ENCODE measurements at places on chromosomes 2 and 18. TPM values are rescaled to one million over a fixed set of nuclear protein-coding genes. Genes with fewer than 3 reads are reported as not detected.

Gene TMEM17
- polyA plus RNA-seq, result not detected

Gene CREG2
- polyA plus RNA-seq, result not detected

Gene TLX2
- 1.0 TPM for polyA plus RNA-seq

Gene AP1S3
- 7.2 TPM for polyA plus RNA-seq

Gene GPR45
- not detected for polyA plus RNA-seq

Gene ST6GAL2
- polyA plus RNA-seq, result 0.23 TPM

Gene MAPK4
- polyA plus RNA-seq, result 0.96 TPM

Gene ZBTB7C
- polyA plus RNA-seq, result 18.5 TPM

Gene PREPL
- polyA plus RNA-seq, result 6.6 TPM

Gene ABCG8
- polyA plus RNA-seq, result 0.16 TPM

Data from sigmoid colon (tissue), 7 donors.